ENCODE measurements at places on chromosomes 5 and 9. TPM values are rescaled to one million over a fixed set of nuclear protein-coding genes. Genes with fewer than 3 reads are reported as not detected.

The CFAP90 gene
- not detected for total RNA-seq

The SLC4A9 gene
- not detected for total RNA-seq

The MLLT3 gene
- total RNA-seq: 39.3 TPM

The DNM1 gene
- total RNA-seq: 9.6 TPM

The KIF4B gene
- total RNA-seq: under 0.01 TPM

The ADGRD2 gene
- total RNA-seq: not detected

The FLT4 gene
- 0.37 TPM for total RNA-seq

The MEIKIN gene
- total RNA-seq: not detected

The KIAA0825 gene
- total RNA-seq: 3.0 TPM

The NIM1K gene
- 2.7 TPM for total RNA-seq

The INSL6 gene
- not detected for total RNA-seq

The OR13D1 gene
- total RNA-seq: not detected

The AFF4 gene
- 27.7 TPM for total RNA-seq

The TPPP gene
- 0.09 TPM for total RNA-seq

The MRPL22 gene
- total RNA-seq: 32.4 TPM

The HTR1A gene
- not detected for total RNA-seq

The TRPM6 gene
- 0.09 TPM for total RNA-seq

The ISL1 gene
- not detected for total RNA-seq

The FAXDC2 gene
- total RNA-seq: 6.0 TPM

The IGFBPL1 gene
- not detected for total RNA-seq

The ANKRD31 gene
- 0.14 TPM for total RNA-seq

The ANKRD18B gene
- total RNA-seq: 0.28 TPM

The SPTLC1 gene
- total RNA-seq: 92.0 TPM

The PCDHB4 gene
- total RNA-seq: 0.14 TPM

The PCDHB15 gene
- total RNA-seq: 0.46 TPM

The TAF11L5 gene
- not detected for total RNA-seq
